NCI-H748 treated with DMSO at 0.1 percent for 48 hours (cell line): ENCODE measurements at places on chromosomes 12 and 14.

GRCh38 chr12:53965281-53966084 lies 7.4 kb upstream of the HOXC11 start:
- DNase-seq = no peak

DNA sequence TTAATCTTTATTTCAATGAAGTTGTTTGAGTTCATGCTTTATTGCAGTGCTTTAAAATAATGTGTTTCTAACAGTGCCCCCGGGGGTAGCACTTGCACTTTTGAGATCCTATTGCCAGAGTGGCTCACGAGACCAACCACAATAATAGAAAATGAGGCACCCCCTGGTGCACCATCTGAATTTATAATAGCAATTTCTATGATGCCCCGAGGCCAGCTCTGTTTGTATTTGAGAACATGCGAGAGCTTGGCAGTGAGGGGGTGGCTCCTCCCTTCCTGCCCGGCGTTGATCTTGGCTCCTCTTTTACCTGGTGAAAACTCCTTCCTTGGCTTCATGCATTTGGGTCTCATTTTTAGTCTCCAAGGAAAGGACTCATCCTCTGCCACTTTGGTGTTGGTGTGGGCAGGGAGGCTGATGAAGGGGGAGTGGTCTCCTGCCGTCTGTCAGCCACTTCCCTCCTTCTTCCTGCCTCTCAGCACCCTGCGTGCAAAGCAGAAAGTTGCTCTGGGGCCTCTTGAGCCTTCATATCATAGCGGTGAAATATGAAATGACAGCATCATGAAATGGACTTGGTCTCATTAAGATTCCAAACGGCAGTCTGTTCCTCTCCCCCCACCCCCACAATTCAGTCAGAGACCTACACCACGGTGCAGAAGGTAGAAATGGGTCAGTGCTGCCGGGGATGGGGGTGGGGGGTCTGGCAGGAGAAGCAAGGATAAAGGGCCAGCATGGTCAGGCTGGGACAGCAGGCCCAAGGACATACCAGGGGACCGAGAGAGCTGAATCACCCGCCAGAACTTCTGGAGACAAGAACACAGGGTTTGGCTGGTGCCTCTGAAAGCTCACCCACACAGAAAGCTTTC lies 17.7 kb upstream of the NRXN3 start:
- peak; percentile 92 for DNase-seq

DNA sequence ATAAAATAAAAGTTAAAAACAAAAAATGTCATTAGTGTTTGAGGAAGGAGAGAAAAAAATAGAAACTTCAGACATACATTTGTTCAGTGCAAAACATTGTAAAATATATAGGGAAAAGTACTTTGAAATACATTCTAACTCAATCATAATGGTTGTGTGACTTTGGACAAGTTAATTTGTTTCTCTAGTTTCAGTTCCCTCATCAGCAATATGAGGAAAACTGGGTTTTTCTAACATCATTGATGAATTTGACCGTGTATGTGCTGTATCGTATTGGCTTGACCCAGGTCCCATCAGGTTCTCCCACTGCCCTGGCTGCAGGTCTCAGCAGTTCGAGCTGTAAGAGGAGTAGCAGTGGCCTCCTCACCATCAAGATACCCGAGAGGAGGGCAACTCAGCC lies 173.9 kb upstream of the ATF7IP start:
- no peak for DNase-seq

DNA sequence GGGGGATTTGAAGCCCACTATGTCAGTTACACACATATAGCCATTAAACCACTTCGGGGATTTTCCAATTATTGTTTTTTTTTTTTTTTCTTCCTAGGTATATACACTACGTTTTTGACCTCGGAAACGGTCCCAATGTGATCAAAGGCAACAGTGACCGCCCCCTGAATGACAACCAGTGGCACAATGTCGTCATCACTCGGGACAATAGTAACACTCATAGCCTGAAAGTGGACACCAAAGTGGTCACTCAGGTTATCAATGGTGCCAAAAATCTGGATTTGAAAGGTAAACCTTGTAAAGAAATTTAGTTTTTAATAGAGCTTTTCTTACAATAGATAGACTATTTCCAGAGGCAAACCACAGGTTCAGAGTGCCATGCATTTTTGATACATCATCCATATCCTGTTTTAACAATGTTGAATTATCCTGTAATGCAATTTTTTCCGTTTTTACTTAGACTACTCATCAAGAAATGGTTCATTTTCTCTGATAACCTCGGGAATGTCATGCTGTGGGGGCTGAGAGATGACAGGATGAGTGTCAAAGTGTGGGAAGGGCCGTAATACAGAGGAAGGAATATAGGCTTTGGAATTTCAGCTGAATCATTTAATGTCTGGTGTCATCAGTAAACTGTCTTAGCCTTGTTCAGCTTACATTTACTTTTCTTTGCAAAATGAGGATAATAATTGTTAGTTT lies 797.1 kb downstream of the NRXN3 start:
- DNase-seq = no peak

DNA sequence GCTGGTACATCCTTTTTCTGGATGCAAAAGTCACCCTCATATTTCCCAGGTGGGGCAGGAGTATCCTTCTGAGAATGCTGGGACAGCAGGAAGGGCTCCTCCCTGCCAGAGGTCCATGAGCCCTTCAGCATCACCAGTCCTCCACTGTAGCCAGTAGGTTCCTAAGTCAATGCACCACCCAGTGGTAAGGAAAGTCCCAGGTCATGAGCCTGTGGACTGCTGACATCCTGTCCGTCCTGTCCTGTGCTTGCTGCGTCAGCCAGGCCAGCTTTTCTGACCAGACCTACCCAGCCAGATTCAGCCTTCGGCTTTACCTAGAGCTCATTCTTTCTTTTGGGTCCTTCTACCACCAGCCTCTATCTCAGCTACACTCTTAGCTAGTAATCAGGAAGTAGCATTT lies 23.0 kb upstream of the ACTN1 start:
- no peak for DNase-seq

- DNase-seq = no peak
Measured at GRCh38 chr12:56165369-56165768, 7.2 kb downstream of the MYL6 start.

DNA sequence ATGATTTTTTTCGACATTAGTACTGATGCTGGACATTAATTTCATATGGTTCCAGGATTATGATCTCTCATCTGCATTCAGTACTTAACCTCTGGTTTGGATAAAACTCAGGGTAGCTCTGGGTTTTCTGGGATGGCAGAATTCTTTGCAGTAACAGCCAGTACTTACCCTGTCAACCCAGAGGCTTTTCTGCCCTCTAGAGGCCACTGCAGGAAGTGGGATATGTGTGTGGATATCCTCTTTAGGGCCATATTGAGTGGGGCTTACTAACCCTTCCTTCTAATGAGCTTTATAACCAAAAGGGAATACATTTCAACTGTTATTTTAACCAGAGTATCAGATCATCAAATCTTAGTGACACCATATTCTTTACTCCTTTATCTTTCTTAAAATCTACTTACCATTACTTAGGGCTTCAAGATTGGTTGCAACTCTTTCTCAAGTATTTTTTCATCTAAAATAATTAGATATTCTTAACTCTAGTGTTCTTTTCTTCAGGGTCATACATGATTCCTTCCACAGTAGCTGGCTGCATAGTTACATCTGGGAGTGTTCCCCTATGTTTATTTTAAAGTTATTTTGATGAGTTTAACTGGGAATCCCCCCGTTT lies 488.0 kb upstream of the STXBP6 start:
- peak; percentile 54 for DNase-seq

DNA sequence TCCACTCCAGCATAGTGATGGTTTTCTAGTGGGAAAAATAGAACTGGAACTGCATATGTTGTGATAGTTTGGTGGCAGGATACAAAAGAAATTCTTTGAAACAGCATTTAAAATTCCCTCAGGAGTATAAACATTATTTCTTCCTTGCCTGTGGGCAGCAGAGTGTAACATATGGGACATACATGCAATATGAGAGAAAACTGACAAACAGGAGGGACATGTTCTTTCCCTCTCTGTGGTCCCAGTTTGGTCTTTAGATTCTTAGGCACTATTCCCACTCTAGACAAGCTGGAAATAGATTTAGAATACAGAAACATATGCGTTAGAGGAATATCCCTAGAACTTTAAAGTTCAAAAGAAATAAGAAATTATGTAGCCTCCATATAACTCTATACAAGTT lies 68.0 kb downstream of the MGAT4C start:
- no peak for DNase-seq

DNA sequence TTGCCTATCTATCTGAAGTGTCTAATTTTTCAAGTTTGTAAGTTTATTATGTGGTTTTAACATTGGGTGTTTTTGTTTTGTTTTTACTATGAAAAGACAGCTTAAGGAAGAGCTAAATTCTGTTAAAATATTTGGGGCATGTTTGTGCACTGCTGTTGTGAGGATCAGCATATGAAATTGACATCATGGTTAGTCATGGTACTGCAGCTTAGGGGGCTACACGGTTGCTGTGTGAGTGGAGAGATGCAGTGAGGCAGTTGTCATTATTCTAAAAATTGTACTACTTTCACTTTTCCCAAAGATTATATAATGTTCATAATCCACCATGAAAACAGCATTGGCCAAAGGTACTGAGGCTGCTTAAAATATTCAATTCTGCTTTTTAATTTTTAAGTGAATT lies 49.0 kb downstream of the ZC3H14 start:
- no peak for DNase-seq

DNA sequence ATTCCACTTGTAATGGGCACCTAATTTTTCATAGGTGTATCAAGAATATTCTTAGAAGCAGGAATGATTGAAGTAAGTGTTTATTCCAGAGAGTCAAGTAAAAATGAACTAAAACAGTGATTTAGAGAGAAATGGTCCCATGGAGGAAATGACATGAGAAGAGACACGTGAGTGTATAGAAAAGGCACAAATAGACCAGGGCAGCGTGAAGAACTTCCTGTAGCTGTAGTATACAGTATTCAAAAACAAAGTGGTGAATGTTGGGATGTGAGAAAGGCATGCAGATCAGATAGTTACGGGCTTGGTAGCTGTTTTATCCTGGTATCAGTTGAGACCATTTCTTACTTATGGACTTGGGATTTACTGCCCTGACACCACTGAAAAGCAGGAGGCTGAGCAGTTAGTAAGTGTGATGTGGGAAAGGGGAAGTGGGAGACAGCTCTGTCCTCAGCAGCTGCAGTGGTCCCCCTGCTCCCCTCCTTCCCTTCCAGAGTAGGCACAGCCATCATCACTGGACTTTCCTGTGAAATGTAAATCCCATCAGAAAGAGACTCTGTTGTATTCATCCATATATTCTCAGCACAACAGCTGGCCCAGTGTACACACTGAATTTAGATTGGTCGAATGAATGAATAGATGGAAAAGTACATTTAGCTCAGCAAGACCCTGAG lies 16.8 kb upstream of the TESPA1 start:
- DNase-seq = no peak

GRCh38 chr12:84874825-84875139 lies 37.8 kb downstream of the SLC6A15 start:
- DNase-seq = no peak

DNA sequence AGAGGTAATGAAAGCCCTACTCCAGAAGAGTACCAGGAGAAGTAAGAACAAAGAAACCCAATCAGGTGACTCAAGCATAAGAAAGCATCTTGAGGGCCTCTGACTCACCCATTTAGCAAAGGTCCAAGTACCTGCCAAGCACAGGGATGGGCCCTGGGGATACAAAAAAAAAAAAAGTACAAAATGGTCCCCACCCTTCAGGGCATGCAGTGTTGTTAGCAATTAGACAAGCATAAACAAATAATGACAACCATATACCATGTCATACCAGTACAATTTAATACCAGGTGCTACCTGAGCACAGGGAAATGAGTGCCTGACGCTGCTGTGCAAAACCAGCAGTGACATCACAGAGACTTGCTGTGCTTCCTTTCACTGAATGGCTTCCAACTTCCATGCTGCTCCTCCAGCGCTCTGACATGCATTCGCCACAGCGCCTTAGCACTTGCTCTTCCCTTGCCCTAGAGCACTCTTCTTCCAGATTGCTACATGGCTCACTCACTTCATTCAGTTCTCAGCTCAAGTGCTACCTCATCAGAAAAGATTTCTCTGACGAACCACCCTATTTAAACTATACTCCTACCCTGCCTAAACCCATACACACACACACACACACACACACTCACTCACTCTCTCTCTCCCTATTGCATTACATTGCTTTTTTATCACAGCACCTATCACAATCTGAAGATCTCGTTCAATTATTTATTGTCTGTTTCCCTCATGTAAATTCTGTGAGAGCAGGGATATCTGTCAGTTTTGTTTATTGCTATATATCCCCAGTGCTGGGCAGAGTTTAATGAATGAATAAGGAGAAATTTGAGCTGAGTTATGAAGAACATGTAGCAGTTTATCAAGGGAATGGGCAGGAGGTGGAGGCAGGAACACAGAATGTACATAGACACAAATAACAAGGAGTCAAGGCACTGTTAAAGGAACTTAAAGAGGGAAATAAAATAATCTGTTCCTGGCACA lies 12.9 kb upstream of the EPS8 start:
- DNase-seq = no peak

DNA sequence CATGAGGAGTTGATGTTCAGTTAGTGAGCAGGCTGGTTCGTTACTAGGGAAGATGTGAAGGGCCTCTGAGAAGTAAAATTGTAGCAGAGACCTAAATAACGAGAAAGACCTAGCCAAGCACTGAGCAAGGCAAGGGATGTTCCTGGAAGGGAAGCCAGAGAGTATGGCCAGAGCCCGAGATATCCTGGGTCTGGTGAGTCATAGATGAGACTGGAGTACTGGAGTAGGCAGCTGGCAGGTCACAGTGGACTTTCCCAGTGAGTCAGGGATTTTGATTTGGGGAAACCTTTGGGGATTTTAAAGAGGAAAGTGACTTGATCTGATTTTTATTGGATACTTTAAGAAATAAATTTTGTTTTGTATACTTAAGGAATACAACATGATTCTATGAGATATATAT lies 369.0 kb downstream of the DIO2 start:
- no peak for DNase-seq

DNA sequence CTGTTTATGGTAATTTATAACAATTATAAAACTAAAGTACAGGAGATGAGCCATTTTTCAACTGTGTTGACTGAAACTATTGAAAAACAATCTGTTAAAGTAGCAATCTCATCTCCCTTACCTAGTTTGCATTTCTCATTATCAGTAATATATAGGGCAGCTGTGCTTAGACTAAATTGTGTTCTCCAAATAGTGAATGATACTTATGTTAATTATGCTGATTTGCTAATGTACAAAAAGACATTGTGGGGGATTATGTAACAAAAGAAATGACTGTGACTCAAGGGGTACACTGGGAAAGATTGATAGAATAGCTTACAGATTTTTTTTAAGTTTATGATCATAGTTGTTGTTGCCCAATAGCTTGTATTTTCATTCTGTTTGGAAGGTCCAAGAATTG lies 207.7 kb downstream of the FUT8 start:
- no peak for DNase-seq

GRCh38 chr12:124915239-124916236 lies 1.1 kb upstream of the UBC start:
- no peak for DNase-seq

DNA sequence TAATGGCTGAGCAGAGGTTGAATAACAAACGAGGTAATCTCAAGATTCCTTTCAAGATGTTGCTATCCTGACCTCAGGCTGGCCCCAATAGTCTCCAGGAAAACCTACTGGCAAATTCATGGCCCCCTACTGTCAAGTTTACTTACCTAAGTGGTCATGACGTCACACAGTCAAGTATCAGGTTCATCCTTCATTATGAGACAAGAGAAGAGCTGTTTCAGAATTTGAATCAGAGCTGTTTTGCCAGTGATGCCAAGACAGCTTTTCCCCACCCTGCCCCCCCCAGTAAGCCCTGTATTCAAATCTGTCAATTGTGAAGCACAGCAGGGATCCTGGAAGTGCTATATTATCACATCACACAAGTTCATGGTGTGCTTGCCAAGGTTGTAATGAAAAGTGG lies 509.6 kb downstream of the NOVA1 start:
- no peak for DNase-seq

GRCh38 chr12:55830601-55831446 lies 1.4 kb upstream of the DNAJC14 start:
- peak; percentile 74 for DNase-seq
